ENCODE measurements at places on chromosomes 3 and 15.
A peak's percentile ranks its signal among the peaks of the same experiment; 100 is the strongest.

- DNase-seq, result no peak
These were observed 61.4 kb downstream of the SMAD6 start for GRCh38 chr15:66763186-66764071.

- DNase-seq, result no peak
These were observed 65.7 kb downstream of the SHQ1 start for GRCh38 chr3:72782521-72782920.

DNA sequence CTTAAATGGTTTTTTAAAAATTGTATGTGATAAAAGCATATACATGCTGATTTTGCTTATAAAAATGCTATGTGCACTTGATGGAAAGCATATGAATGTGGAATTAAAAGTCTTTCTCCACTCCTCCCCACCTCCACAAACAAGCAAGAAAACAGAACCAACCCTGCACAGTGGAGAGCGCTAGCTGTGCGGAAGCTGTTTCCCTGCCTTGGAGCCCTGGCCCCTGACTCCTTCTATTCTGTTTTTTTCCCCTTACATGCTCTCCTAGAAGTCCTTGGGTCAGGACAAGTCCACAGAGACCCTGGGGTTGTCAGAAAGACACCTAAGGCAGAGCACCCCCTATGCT, 64.2 kb downstream of the BOC start:
- no peak for DNase-seq

DNA sequence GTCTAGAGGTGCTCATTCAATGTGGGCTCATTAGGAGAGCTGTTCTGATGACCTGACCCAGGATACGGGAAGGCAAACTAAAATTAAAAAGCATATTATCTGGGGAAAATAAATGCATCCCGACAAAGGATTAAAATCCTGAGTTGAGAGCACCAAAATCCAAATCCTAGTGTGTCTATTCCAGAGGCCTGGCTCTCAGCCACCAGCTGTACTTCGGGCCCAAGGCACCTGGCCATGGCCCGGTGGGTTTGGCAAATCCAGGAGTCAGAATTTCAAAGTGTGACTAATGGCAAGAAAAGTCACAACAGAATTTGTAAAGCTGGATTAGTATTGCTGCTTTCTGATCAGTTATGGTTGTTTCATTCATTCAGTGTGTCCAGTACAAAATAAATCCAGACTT, 2.6 kb upstream of the LYSMD4 start:
- no peak for DNase-seq

DNA sequence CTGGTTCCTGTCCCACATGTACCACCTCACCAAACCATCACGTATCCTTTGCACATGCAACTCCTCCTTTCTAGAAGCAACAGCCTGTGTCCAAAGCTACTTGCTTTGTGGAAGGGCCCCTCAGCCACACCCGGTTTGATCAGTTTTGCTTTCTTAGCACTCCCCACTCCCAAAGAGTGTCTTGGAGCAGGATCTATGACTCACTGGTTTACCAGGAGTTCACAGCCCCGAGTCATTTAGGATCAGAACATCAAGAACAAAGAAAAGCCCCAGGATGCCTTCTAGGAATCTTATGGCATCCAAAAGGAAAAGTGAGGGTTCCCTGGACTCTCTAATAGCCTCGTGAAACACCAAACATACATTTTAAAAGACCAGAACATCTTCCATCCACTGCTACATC, 50.7 kb upstream of the IGF1R start:
- no peak for DNase-seq

DNA sequence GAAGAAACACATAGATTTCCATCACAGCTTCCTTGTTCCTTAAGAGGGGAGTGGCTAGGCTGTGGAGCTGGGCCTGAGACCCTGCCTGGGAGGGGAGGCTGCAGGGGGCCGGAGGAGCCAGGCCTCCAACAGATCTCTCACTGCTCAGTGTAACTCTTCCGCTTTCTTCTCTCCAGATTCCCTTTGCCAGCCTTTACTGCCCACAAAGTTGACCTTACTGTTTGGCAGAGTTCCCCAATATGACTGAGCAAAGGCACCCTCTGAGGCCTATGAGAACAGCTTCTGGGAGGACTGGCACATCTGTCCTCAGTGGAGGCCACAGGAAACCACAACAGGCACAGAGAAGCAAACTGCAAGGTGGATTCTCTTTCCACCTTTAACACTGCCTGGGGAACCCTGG, 38.1 kb downstream of the SLCO2A1 start:
- no peak for DNase-seq

DNA sequence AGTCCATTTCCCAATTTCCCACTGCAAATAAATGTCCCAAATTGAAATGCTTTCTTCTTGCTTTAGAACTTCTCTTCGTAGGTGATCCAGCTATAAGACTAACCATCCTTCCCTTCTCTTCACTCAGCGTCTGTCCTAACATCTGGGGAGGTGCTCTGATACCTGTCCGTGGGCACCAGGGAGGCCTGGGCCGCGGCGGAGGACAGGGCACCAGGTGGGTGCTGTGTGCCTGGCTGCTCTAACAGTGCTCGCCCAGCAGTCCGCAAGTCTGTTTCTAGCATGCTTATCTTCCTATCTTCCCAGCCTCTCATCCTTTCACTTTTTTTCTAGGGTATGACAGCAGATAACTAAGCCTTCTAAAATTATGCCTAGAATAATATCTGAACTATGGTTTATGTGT, 37.3 kb downstream of the NKIRAS1 start:
- DNase-seq, result no peak

DNA sequence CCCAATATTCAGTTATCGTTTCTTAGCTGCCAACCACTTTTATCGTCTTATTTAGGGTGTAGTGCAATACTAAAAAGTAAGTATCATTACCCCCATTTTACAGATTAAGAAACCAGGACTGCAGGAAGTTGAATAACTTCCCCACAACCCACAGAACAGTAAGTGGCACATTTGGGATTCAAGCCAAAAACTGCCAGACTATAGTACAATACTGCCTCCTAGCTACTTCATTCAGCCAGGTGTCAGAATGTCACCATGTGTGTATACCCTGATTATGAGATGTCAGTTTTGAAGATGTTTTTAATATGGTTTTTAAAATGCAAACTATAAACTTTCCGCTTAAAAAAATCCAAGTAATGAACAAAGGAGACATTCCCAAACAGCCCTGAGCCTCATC, 74.2 kb upstream of the PROK2 start:
- no peak for DNase-seq

- no peak for DNase-seq
These were observed 10.1 kb downstream of the FAM131A start for GRCh38 chr3:184347321-184348056.

- peak; percentile 23 for DNase-seq
These were observed 781 bp downstream of the TRNT1 start for GRCh38 chr3:3127432-3128010.

DNA sequence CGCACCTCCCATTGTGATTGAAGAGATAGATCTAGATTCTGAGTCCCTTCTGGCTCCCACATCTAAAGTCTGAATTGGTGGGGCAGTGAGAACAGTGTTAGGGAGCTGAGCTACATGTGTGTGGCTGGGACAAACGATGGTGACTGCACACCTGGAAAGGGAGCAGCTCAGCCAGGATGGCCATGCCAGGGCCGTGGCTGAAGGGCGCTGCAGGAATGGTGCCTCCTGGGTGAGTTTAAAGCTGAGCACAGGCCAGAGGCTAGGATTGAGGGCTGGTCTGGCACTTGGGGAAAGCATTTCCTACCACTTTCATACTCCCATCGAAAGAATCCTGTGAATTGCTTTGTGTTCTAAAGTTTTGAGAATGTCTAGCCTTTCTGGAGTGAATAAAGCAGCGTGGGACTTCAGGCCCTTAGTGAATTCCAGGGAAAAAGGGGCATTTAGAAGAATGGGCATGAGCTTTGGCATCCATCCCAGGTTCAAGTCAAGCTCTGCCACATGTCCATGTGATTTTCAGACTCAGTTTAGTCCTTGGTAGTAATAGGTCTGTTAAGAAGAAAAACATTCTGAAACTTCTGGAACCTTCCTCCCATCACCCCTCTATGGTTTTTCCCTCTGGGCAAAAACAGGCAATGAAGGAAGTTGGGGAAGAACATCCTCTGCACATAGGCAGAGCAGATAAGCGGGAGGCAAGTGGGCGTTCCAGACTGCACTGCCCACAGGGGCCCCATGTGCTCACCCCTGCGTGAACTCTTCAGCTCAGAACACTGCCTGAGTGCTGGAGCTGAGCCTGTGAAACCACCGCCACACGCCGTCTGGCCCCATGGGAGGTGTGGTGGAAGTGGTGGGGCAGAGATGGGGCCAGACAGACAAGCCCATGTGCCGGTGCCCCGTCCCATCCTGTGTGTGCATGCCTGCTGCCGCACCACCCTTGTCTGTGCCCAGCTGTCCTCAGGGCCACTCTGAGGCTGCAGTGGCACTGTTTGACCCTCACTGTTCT, 12.9 kb upstream of the CPNE9 start:
- no peak for DNase-seq

DNA sequence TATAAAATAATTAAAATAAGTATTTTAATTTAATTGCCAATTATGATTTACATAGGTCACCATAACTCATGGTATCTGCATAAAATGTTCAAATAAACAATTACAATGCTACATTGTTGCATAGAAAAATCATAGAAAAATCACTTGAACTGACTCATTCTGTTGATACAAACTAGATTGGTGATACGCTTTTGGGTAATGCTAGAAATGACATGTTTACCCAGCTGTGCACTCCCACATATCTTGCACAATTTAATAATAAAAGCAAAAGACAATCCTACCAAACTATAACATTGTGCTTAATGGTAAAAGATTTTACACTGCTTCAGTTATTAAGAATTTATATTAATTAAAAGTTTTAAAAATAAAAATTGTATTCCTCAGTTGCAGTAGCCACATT, 45.8 kb upstream of the FBXL22 start:
- no peak for DNase-seq

DNA sequence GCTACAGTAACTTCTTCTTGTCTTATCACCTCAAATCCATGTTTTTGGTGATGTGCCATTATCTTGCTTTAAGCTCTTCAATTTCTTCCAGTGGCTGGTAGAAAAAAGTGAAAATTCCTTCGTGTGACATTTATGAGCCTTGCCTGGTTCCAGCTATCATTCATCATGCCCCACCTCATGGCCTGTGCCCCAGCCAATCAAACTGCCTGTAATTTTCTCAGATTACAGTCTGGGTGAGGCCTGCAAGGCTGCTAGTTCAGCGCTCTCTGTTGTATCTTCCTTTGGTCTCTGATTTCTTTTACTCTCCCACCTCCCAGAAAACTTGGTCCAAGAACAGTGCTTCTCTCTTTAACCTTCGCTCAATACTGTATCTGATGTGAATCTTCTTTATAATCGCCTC, 249.3 kb upstream of the ZNF717 start:
- DNase-seq, result no peak

GRCh38 chr3:157294491-157294890, 134.5 kb upstream of the CCNL1 start:
- DNase-seq, result no peak

GRCh38 chr3:192033246-192033645, 572.3 kb downstream of the PYDC2 start:
- DNase-seq, result no peak

DNA sequence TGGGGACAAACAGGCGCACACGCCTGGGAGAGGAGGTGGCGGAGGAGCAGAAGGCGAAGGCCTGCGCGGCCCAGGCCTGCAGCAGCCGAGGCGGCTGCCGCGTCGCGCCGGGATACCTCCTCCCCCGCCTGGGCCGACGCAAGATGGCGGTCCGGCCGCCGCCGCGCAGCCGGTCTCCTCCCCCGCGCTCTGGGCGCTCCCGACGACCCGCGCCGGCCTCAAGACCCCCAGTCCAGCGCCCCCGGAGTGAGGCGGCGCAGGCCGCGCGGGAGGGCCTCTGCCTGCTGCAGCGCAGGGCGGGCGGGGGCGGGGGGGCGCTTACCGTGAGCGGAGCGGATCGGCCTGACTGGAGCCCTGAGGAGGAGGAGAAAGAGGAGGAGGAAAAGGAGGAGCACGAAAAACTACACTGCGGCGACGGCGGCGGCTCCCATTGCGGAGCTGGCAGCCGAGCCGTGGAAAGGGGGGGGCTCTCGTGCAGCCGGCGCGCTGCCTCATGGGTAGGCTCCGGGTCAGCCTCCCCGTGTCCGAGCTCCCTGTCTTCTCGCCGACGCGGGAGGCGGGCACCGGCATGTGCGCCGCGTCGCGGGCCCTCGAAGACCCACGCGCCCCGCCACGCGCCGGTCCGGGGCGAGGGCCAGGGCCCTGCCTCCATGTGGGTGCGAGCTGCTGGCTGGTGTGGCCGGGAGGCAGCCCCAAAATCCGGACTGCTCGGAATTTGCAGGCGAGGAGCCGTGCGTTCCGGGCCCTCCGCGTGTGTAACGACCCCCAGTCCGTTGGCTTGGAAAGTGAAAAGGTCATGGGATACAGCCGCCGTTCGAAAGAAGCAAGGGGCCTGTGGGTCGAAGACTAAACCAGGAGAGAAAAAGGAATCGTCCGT, at the start of gene ZNF280D:
Gene ZNF280D (minus strand): TSS at position 374 of the 877 bp plus-strand sequence. CDS start 26,400 bp downstream, outside the sequence.
- DNase-seq, result peak; percentile 70

- DNase-seq, result no peak
These were observed 44.3 kb upstream of the C3orf49 start for GRCh38 chr3:63774781-63775180.

DNA sequence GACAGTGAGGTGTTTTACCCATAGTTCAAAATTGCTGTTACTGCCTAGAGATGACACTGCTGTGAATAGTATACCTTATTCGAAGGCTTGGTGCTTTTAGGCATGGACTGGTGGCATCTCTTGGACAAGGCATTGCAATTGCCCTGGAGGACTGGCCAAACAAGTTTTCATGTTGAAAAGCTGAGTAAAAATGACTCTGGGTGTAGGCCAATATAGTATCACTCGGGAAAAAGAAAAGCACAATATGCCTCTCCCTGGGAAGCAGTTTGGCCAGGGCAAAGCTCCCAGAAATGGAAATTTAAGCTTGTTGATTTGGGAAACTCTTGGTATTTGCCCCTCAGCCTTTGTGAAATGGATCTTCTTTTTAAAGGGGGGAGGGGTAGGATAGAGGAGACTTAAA, 54.8 kb downstream of the ZNF609 start:
- no peak for DNase-seq

GRCh38 chr3:54985856-54986255, 58.0 kb upstream of the LRTM1 start:
- DNase-seq, result no peak

DNA sequence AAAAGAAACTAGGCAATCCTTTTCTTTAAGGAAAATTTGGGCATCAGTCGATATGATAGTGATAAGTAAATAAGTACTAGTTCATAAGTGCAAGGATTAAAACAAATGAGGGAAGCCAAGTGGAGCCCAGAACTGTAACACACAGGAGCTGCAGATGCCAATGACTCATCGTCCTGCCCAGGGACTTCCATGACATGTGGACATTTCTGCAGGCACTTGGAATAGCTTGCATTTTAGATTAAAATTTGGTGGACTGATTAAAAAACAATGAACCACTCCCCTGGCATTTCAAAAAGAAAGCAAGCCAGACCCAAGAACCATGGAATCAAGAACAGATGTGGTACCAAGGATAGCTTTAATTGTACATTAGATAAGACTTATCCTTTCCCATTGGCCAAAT, 2.9 kb downstream of the SAMD7 start:
- no peak for DNase-seq

Measured in activated CD4-positive, alpha-beta T cell treated with anti-CD3 and anti-CD28 coated beads, Interleukin-2, amount 50 U/mL, for 24 hours (primary cell).